Left ventricle myocardium inferior (tissue), 1 donor: ENCODE measurements at places on chromosomes 2 and 18. TPM values are rescaled to one million over a fixed set of nuclear protein-coding genes. Genes with fewer than 3 reads are reported as not detected.
A peak's percentile ranks its signal among the peaks of the same experiment; 100 is the strongest.

The COL3A1 gene
- 98.5 TPM for total RNA-seq

The LYG1 gene
- 0.58 TPM for total RNA-seq

The TNFAIP6 gene
- 2.9 TPM for total RNA-seq

The UGT1A3 gene
- total RNA-seq, result not detected

The POTEE gene
- not detected for total RNA-seq

The GALR1 gene
- total RNA-seq, result 0.05 TPM

The MALL gene
- total RNA-seq, result 11.8 TPM

- H3K36me3 ChIP-seq, result no peaks in the 10 kb centered on the region
- no peak overlapping the region for H3K4me3 ChIP-seq
- no peak for DNase-seq
- no peaks in the 10 kb centered on the region for H3K4me1 ChIP-seq
Observed at GRCh38 chr2:235216901-235217300, 265.1 kb downstream of the SH3BP4 start.

- peaks cover 56% of the 10 kb centered on the region for H3K4me1 ChIP-seq
- no peaks in the 10 kb centered on the region for H3K27me3 ChIP-seq
- peaks cover 16% of the 10 kb centered on the region for H3K36me3 ChIP-seq
- peak overlapping the region; percentile 96 for H3K4me3 ChIP-seq
Observed at GRCh38 chr2:3517948-3518495, 1.3 kb downstream of the ADI1 start.

DNA sequence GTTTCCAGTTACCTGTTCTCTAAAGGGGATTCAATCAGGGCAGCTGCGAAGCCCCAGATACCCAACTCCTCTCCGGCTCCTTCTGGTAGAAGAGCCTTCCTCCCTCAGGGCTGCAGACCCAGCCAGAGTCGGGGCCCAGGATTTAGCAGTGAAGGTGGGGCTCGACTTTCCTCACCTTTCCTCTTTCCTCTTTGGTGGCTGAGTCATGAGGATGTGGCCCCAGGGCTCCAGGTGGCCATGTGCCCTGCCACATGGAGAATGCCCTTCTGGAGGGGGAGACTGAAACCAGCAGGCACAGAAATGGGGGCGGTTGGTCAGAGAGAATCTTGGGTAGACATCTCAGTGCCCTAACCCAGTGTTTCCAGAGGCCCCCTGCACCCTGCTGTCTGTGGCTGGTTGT lies 402.6 kb downstream of the NBAS start:
- no peak for DNase-seq
- H3K4me3 ChIP-seq, result no peak overlapping the region
- H3K36me3 ChIP-seq, result no peaks in the 10 kb centered on the region
- no peaks in the 10 kb centered on the region for H3K27me3 ChIP-seq
- no peaks in the 10 kb centered on the region for H3K4me1 ChIP-seq

DNA sequence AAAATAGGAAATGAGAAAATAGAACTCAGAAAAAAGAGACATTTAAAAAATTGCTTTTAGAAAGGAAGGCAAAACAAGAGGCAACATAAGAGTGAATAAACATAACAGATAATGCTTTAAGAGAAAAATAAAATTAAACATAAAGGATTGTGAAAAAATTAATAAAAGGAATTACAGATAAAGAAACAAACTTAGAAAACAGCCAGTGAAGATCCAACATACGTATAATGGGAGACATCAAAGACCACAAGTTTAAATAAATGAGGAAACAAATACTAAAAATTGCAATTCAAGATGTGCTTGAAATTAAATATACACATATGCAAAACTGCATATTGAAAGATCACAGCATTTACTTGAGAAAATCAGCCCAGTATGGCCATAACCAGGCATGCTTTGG lies 448.9 kb downstream of the NBAS start:
- H3K4me1 ChIP-seq, result peaks cover 3% of the 10 kb centered on the region
- no peak overlapping the region for H3K27ac ChIP-seq
- H3K4me3 ChIP-seq, result no peak overlapping the region
- no peaks in the 10 kb centered on the region for H3K27me3 ChIP-seq
- DNase-seq, result no peak
- H3K36me3 ChIP-seq, result no peaks in the 10 kb centered on the region

DNA sequence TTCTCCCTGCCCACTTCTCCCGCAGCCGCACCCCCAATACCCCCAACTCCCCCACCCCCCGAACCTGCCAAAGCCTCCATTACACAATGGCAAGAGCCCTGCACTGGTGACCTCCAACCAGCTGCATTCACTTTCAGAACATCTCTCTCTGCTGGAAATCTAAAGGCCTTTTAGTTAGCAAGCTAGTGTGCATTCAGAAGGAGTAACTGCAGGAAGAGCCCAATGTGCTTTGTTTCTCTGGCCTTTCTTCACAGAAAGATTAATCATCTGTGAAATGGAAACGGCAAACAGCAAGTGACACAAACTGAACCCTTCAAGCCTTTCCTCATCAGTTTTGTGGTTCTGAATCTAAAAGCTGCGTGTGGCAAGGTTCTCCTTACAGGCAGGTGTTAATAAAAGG lies 124.2 kb downstream of the OLA1 start:
- peaks cover 5% of the 10 kb centered on the region for H3K36me3 ChIP-seq
- no peaks in the 10 kb centered on the region for H3K4me1 ChIP-seq
- H3K4me3 ChIP-seq, result no peak overlapping the region
- H3K27me3 ChIP-seq, result no peaks in the 10 kb centered on the region
- no peak for DNase-seq
